ENCODE measurements at places on chromosomes 6 and 20.
A peak's percentile ranks its signal among the peaks of the same experiment; 100 is the strongest.

DNA sequence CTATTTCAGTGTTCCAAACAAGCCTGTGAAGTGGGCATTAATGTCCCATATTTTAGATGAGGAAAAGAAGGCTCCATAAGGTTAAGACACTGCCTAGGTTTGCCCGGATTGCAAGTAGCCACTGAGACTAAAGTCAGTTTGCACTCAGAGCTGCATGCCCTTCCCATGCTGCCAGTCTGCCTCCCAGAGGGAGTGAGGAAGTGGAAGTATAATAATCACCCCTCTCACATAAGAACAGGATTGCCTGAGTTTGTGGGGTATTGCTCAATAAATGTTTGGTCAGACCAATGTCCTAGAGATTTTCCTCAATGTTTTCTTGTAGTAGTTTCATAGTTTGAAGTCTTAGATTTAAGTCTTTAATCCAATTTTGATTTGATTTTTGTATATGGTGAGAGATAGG is 43.9 kb upstream of the CLIC5 start:
- no peak for DNase-seq

- no peak for DNase-seq
Measured at GRCh38 chr6:139519571-139520031, 145.2 kb upstream of the CITED2 start.

DNA sequence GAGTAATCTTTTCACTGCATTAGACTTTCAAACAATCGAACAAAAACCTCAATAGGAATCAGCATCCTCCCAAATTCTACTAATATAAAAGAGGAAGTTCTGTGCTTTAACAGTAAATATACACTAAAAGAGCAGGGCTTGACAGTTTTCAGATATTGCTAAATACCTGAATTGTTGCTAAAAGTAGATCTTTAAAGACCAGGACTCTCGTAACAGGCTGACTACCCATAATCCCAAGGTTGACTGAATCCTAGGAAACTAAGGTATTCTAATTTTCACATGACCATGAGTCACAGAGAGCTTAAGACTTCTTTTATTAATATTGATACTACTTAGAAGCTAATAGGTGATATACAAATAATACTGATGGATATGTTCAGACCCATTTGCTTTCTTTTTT is 10.1 kb downstream of the CD164 start:
- no peak for DNase-seq

GRCh38 chr6:30060606-30061091 is 416 bp upstream of the POLR1H start:
- DNase-seq = no peak

DNA sequence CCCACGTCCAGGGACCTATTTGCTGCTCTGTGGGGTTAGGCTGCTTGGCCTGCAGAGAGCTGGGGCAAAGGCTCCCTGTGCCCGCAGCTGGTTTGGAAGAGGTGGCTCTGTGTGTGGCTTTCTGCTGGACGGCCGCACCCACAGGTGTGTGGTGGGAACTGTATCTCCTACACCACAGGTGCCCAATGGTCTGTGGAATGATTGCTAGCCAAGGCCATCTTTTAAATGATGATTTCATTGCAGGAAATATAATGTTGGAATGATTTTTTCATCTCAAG is 178.4 kb downstream of the DLL1 start:
- no peak for DNase-seq

DNA sequence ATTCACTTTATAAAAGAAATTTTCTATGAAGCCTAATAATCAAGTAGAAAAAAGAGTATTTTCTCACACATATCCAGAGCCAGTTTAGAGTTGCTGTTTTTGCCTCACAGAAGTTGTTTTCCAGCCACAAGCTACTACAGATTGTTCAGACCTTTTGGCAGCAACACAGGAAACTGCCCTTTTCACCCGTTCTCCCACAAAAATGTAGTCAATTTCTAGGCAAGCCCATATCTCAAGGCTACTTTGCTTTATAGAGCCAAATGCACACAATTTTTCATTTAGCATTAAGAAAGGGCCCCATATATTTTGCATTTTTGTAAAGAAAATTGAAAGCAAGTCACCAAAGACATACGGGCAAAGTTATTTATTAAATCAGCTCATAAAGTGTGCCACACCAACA is 49.5 kb downstream of the EPB41L2 start:
- no peak for DNase-seq

DNA sequence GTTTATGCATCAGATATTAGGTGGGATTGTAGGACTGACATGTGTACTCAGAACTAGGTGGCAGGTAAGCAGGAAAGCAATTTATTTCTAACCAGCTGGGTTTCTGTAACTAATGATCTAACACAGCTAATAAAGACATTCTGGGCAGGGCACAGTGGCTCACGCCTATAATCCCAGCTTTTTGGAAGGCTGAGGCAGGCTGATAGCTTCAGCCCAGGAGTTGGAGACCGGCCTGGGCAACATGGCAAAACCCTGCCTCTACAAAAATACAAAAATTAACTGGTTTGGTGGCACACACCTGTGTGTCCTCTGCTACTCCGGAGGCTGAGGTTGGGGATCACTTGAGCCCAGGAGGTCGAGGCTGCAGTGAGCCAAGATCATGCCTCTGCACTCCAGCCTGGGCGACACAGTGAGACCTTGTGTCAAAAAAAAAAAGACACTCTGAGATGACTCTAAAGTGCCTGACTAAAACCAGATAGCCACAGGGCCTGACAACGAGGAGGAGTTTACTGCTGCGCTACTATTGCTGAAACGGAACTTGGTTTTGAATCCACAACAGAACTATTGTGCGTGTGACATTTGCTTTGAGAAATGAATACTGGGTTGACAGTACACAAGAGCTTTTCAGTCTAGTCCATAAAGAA is 29.2 kb upstream of the CEP85L start:
- DNase-seq = no peak

DNA sequence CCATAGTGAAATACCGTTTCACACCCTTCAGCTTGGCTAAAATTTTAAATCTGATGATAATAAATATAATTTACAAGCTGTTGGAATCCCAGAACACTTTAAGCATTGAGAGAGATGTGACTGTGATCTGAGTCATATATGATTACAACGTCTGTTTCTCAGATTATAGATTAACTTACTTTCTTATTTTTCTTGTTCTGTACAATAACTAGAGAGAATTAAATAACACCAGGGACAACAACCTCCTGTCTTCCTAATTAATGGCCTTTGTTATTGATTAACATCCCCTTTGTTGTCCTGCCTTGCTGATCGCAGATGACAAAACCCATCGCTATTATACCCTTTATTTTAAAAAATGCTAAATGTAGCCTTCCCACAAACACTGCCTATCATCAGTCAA is 87.8 kb upstream of the EZR start:
- no peak for DNase-seq

- no peak for DNase-seq
Measured at GRCh38 chr6:33963136-33963750, 159.4 kb upstream of the MLN start.

- DNase-seq = no peak
Measured at GRCh38 chr6:72140795-72141194, 254.4 kb downstream of the RIMS1 start.

- DNase-seq = no peak
Measured at GRCh38 chr6:156840606-156841005, 63.4 kb downstream of the ARID1B start.

GRCh38 chr20:19652591-19653026 is 105.4 kb upstream of the RIN2 start:
- DNase-seq = no peak

- peak; percentile 98 for DNase-seq
Measured at GRCh38 chr6:31665501-31666336, at the start of gene CSNK2B. Gene CSNK2B (plus strand): TSS chr6:31666080. CDS start chr6:31666832, 752 bp downstream.

DNA sequence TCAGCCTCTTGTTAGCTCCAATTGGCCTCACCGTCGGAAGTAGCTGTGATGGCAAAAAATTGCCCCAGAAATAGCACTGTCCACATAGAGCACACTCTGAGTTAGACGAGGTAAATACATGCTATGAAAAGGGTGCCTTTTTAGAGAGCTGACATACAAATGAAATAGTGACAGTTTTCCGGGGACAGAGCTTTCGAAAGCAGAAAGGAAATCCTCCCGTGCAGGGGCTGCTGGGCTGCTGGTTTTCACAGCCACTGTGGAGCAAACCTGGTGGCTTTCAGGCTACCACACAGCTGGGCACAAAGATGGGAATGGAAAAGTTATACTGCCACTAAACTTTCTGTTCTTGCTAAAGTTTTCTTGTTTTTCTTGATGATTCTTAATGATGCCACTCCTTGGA is 8.3 kb downstream of the SLPI start:
- no peak for DNase-seq

GRCh38 chr20:12211361-12211760 is 293.7 kb downstream of the BTBD3 start:
- no peak for DNase-seq

DNA sequence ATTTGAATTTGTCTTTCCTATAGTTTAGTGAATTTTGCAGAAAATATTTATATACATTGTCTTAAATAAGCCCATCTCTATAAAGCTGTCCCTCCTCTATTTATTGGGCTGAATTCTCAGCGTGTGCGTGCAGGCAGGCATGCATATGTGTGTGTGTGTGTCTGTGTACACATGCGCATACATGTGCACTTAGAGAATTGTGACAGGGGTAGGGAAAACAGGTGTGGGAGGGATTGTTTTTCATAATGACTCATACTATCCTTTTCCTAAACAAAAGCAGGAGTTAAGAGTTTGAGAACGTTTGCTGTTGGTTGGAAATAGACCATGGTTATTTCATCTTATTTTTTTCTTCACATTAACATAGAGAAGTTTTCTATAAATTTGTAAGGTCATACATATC is 43.4 kb upstream of the FABP7 start:
- DNase-seq = no peak

- DNase-seq = no peak
Measured at GRCh38 chr6:111840803-111841202, 32.4 kb downstream of the FYN start.

- no peak for DNase-seq
Measured at GRCh38 chr6:138885156-138885819, 89.4 kb downstream of the ECT2L start.

DNA sequence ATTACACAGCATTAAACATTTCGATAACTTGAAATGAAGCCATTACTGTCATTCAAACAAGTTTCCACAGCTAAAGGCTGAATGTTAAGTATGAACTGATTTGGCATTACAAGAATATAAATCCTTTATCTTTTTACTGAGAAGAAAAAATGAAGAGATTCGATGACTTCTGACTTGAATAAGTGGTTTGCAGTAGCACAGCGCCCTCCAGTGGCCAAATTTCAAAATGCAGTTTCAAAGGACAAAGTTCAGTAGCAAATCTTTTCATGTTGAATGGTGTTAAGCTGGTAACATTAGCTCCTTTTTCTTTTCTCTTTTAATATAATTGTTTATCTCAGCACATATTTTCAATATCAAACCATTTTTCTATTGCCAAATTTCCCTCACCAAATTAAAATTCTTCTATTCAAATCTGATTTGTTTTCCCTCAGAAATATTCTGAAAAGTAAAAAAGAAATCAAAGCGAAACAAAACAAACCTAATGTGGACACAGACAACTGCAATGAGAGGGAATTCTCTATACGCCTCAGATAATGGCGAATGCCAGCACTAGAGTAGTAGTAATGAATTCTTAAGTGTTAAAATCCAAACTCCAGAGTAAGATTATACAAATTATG is 145.7 kb downstream of the BTBD9 start:
- DNase-seq = peak; percentile 63

GRCh38 chr20:31693987-31694661 is 28.5 kb downstream of the BCL2L1 start:
- DNase-seq = peak; percentile 58

GRCh38 chr6:120363429-120363828 is 970.9 kb downstream of the TBC1D32 start:
- DNase-seq = no peak

GRCh38 chr20:22684072-22684762 is 99.8 kb upstream of the FOXA2 start:
- peak; percentile 33 for DNase-seq

DNA sequence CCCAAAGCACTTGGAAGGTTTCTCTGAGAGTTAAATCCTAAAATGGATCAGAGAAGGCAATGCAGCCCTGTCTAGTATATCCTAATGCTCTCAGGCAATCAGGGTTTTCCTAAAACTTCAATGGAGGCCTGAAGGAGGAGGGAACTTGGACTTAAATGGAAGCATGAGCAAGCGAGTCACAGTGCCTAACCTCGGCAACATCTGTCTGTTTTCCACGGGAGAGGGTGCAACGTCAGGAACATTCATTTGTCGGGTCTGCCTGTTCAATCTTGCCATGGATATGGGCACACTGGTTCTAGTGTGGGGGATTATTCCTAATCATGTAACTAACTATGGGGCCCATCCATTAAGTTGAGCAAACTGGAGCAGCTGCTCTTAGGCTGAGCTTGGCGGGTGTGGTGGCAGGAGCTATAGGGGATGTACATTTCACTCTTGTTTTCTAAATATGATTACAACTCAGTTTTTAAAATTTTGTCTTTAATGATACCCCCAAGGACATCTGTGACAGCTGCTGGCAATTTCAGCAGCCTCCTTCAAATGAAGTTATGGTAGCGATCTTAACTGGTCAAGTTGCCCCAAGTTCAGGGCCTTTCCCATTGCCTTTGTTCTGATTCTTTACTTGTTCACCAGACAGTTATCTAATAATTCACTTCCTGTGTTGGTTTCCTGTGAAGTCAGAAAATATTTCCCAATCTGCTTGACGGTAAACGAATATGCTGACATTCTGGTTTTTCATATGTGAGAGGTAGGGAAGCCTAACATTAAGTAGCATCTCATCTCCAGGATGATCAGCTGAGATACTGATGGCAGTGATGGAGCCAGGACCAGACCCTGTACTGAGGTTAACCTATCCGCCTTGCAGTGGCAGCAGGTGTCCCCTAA is 21.6 kb downstream of the DSE start:
- no peak for DNase-seq

- no peak for DNase-seq
Measured at GRCh38 chr6:159103396-159104162, 58.8 kb upstream of the TAGAP start.

- no peak for DNase-seq
Measured at GRCh38 chr6:11785415-11785773, 6.8 kb upstream of the ADTRP start.

DNA sequence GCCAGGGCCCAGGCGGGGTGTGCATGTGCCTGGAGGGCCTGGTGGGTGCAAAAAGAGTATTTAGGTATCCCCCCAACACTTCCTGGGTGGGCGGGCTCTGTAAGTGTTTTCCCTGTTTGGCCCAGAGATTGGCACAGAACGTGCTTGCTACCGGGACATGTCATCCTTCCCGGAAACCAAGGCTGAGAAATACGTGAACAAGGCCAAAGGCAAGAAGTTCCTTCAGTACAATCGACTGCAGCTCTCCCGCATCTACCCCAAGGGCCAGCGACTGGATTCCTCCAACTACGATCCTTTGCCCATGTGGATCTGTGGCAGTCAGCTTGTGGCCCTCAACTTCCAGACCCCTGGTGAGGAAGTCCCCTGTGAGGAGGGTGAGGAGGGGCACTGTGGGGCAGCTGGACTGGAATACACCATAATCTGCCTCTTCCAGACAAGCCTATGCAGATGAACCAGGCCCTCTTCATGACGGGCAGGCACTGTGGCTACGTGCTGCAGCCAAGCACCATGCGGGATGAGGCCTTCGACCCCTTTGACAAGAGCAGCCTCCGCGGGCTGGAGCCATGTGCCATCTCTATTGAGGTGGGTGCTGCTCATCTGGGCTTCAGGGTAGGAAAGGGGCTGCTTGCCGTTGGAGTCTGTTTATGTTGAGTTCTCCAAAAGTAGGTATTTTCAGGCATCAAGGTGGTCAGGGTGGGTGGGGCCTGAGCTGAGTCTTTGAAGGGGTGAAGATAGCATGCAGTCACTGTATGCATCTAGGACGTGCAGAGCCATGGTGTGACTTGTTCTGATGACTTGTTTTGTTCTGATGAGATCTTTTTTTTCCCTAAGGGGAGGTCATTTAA is 35.2 kb downstream of the PLCG1 start:
- DNase-seq = no peak

GRCh38 chr6:128168244-128168643 is 267.4 kb upstream of the THEMIS start:
- DNase-seq = no peak
